ENCODE measurements at places on chromosomes 2 and 18. TPM values are rescaled to one million over a fixed set of nuclear protein-coding genes. Genes with fewer than 3 reads are reported as not detected.

The ABCB11 gene
- total RNA-seq, result 1.6 TPM

The MEP1B gene
- not detected for total RNA-seq

The ACVR2A gene
- total RNA-seq, result 89.8 TPM

The RAB17 gene
- not detected for total RNA-seq

The DSEL gene
- total RNA-seq, result 74.5 TPM

The TRIM43 gene
- total RNA-seq, result not detected

The GPR45 gene
- 0.94 TPM for total RNA-seq

The GKN2 gene
- total RNA-seq, result not detected

The RIT2 gene
- 30.0 TPM for total RNA-seq

The ADRA2B gene
- total RNA-seq, result not detected

The CDH20 gene
- total RNA-seq, result 5.9 TPM

The LINC00305 gene
- not detected for total RNA-seq

The IL1B gene
- 2.2 TPM for total RNA-seq

The SPDYA gene
- 5.0 TPM for total RNA-seq

The NAT8 gene
- not detected for total RNA-seq

The ALPP gene
- not detected for total RNA-seq

The IL18R1 gene
- total RNA-seq, result 0.63 TPM

The HSPE1 gene
- total RNA-seq, result 53.5 TPM

The ZSWIM2 gene
- 0.63 TPM for total RNA-seq

The GAREM1 gene
- total RNA-seq, result 33.5 TPM

The PROKR1 gene
- 2.8 TPM for total RNA-seq

The TNFAIP6 gene
- total RNA-seq, result not detected

The RAB3GAP1 gene
- total RNA-seq, result 86.4 TPM

The NTSR2 gene
- total RNA-seq, result not detected

The ZNF396 gene
- 4.4 TPM for total RNA-seq

The POTEF gene
- total RNA-seq, result not detected

The MDH1B gene
- total RNA-seq, result 4.7 TPM

The ESPNL gene
- total RNA-seq, result not detected

The WNT10A gene
- total RNA-seq, result not detected

The MAP3K19 gene
- total RNA-seq, result 1.6 TPM

The HAAO gene
- total RNA-seq, result 1.3 TPM

The CREG2 gene
- total RNA-seq, result 4.7 TPM

The CMPK2 gene
- total RNA-seq, result 8.1 TPM

The LHCGR gene
- not detected for total RNA-seq

The C2orf66 gene
- total RNA-seq, result 1.3 TPM

The STEAP3 gene
- not detected for total RNA-seq

The COPS8 gene
- total RNA-seq, result 136 TPM

The TTC27 gene
- total RNA-seq, result 32.9 TPM

The NRP2 gene
- total RNA-seq, result 37.9 TPM

The G6PC2 gene
- not detected for total RNA-seq

The NCL gene
- total RNA-seq, result 150 TPM

The FHOD3 gene
- 84.5 TPM for total RNA-seq

The CNOT9 gene
- 53.8 TPM for total RNA-seq

The KIF5C gene
- 398 TPM for total RNA-seq

The PRSS56 gene
- not detected for total RNA-seq

The LIMS4 gene
- 0.94 TPM for total RNA-seq

The GAL3ST2 gene
- total RNA-seq, result 1.3 TPM

The RAX gene
- total RNA-seq, result not detected

The TMEFF2 gene
- 36.0 TPM for total RNA-seq

The ANTXR1 gene
- 31.9 TPM for total RNA-seq

The ELAC1 gene
- 15.0 TPM for total RNA-seq

The CHST9 gene
- total RNA-seq, result 2.5 TPM

The RBM43 gene
- 1.6 TPM for total RNA-seq

The SLC16A14 gene
- 49.5 TPM for total RNA-seq

The TXNDC2 gene
- total RNA-seq, result not detected

Measured in parietal lobe (tissue), 2 donors.